Natural killer cell (primary cell): ENCODE measurements at places on chromosomes 2 and 18.

DNA sequence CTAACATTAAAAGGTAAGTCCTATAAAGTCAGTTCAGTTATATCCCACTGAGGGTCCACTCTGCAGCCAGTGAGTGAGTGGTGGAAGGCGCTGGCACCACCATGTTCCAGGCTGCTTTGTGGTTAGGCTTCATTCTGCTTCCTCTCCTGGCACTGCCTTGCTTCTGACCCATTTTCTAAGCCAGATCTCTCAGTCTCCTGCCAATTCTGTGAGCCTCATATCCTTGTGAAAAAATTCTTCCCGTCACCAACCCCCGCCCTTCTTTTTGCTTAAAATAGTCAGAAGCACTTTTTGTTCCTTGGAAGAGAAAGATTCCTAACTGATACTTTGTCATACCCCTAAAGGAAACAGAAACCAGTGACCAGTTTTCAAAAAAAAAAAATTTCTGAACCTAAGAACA is 139.8 kb upstream of the NCK2 start:
- no peaks in the 10 kb centered on the region for H3K36me3 ChIP-seq
- DNase-seq = no peak
- no peaks in the 10 kb centered on the region for H3K4me1 ChIP-seq
- no peaks in the 10 kb centered on the region for H3K27me3 ChIP-seq
- no peak overlapping the region for H3K27ac ChIP-seq

DNA sequence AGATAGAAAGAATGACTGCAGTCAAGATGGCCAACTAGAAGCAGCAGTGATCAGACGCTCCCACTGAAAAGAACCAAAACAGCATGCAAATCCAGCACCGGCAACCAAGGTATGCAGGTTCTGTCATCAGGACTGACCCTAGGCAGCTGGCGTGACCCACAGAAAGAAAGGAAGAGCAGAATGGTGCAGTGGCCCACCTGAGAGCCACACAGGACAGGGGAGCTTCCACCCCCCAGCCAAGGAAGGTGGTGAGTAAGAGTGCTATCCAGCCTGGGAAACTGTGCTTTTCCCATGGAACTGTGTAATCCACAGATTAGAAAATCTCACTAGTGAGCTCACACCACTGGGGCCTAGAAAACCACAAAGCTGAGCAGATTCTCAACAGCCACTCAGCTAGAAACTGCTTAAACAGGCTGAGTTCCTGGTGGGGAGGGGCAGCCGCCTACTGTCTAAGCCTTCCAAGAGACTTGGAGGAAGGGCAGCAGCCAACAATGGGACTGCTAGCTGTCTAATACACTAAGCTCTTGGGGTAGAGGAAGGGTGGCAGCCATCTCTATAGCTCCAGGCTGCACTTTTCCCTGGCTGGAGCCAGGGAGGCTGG is 127.9 kb downstream of the EVA1A start:
- DNase-seq = no peak
- H3K36me3 ChIP-seq = no peaks in the 10 kb centered on the region
- H3K27ac ChIP-seq = no peak overlapping the region
- H3K4me1 ChIP-seq = no peaks in the 10 kb centered on the region
- no peak overlapping the region for H3K4me3 ChIP-seq

DNA sequence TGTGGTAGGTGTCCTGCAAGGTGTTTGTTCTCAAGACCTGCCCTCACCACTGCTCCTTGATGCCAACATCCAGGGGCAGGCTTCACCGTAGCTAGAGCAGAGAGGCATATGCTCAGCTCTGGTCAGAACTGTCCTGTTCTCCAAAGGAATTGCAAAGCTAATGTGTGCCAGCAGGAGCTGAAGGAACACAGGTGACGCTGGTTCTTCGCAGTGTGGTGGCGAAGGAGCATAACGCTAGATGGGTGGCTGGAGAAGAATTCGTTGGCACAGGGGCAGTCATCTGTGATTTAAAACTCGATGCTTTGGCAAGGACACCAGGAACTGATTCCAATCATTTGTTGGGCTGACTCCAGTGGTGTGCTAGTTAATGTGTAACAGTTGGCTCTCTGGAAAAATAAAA is 11.4 kb upstream of the PER2 start:
- no peak for DNase-seq
- H3K27me3 ChIP-seq = no peaks in the 10 kb centered on the region
- H3K27ac ChIP-seq = no peak overlapping the region
- no peaks in the 10 kb centered on the region for H3K36me3 ChIP-seq
- no peaks in the 10 kb centered on the region for H3K4me1 ChIP-seq

- H3K27ac ChIP-seq = no peak overlapping the region
- peaks cover 72% of the 10 kb centered on the region for H3K36me3 ChIP-seq
- H3K4me3 ChIP-seq = no peak overlapping the region
Observed at GRCh38 chr18:26034850-26035497, 55.4 kb downstream of the SS18 start.

DNA sequence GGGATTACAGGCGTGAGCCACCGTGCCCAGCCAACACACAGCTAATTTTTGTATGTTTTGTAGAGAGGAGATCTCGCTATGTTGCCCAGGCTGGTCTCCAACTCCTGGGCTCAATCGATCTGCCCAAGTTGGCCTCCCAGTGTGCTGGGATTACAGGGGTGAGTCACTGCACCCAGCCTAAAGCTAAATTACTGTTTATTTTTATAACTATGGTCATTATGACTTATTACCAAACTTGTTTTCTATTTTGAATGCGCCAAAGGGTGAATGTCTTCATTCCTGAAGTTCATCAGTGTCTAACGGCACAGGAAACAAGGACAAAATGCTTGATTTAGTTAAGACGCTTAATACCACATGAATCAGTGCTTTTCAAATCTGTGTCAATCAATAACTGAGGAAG is 38.9 kb upstream of the GREB1L start:
- H3K36me3 ChIP-seq = no peaks in the 10 kb centered on the region
- DNase-seq = no peak
- H3K4me1 ChIP-seq = no peaks in the 10 kb centered on the region
- H3K27me3 ChIP-seq = peaks cover 2% of the 10 kb centered on the region
